ENCODE measurements at places on chromosomes 12 and 14. TPM values are rescaled to one million over a fixed set of nuclear protein-coding genes. Genes with fewer than 3 reads are reported as not detected.

DNA sequence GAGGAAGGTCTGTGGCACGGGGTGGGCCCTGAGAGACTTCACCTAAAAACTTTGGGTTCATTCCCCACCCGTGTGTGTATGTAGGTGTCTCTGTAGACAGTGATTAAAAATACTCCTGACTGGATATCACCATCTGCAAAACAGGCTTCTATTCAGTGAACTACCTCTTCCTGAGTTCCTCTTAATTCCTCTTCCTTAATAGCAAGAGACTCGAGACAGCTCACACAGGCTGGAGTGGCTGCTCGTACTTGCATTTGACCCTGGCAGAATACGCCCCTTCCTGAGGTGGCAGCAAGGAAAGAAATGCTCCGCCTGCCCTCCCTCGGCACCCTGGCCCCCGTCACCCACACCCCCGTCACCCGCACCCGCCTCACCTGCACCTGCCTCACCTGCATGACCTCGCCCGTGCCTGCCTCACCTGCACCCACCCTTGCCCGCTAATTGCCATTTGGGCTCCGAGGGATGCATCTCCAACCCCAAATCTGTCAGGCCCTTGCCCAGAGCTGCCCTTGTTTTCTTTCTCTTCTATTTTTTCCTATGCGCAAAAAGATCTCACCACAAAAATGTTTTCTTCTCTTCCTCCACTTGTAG lies 90.0 kb downstream of the FBXL14 start:
- no peak for DNase-seq

DNA sequence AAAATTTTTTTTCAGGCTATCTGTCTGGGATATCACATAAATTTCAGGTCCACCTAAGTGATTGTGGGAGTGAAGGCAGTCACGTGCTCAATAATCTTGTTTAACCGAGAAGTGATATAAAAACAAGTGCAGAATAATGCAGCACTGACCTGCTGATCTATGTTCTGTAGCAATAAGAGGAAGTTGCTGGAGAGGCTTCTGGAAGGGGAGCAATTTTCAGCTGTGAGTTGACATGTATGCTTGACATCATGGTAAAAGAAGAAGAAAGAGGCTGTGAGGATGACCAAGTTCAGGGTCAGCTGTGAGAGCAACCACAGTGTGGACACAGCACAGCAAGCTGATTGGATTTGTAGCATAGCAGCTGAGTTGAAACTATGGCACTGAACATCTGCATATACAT lies 172.0 kb upstream of the PELI2 start:
- no peak for DNase-seq

Gene OR11H7
- total RNA-seq, result not detected

- no peak for DNase-seq
Observed at GRCh38 chr14:64659366-64659765, 44.9 kb upstream of the PLEKHG3 start.

GRCh38 chr14:22432348-22432976 lies 156.6 kb downstream of the DAD1 start:
- no peak for DNase-seq

GRCh38 chr14:74843653-74844052 lies 32.3 kb downstream of the PROX2 start:
- DNase-seq, result no peak

DNA sequence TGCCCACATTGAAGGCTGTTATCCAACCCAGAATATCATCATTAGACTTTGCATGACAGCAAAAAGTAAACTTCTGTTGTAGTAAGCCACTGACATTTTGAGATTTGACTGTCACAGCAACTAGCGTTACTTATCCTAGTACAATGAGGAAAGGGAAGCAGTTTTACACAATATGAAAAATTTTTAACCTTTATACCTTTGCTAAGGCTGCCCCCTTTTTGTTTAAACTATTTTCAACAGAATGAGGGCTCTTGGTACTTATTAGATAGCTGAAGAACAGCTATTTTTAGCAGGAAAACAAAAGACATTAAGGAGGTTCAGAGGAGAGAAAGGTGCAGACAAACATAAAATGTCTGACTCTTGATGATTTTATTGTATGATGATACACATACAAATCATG lies 23.4 kb upstream of the TMX1 start:
- DNase-seq, result no peak

- DNase-seq, result no peak
Observed at GRCh38 chr12:109836916-109837315, 3.7 kb upstream of the TRPV4 start.

- no peak for DNase-seq
Observed at GRCh38 chr12:92027701-92028440, 117.8 kb downstream of the BTG1 start.

DNA sequence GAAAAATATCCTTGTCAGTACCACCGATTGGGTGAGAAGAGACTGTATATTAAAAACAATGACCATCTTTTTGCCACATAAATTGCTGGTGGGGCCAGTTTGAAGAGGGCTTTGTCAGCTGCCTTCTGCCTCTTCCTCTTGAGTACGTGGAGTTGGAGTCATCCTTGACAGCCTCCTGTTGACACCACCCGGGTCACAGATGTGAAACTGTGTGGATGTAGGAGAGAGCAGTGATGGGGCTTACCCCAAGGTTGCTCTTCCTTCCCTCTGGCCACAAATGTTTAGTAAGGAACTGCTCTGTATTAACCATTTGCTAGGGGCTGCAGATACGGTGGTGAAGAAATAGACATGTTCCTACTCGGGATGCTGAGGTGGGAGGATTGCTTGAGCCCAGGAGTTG lies 12.2 kb downstream of the PTPN11 start:
- no peak for DNase-seq

Gene FOXN4
- total RNA-seq, result not detected

GRCh38 chr14:65075628-65076325 lies 26.5 kb downstream of the MAX start:
- no peak for DNase-seq

Gene TOMM20L
- total RNA-seq, result not detected

DNA sequence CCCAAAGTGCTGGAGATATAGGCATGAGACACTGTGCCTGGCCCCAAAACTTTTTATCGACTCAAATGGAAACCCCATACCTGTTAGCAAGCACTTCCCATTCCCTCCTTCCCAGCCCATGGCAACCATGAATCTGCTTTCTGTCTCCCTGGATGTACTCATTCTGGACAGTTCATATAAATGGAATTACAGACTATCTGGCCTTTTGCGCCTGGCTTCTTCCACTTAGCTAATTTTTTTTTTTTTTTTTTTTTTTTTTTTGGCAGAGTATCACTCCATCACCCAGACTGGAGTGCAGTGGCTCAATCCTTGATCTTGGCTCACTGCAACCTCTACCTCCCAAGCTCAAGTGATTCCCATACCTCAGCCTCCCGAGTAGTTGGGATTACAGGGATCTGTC lies 134.5 kb upstream of the MED13L start:
- DNase-seq, result no peak
